Aorta (tissue), 5 donors: ENCODE measurements at places on chromosomes 6 and 20. TPM values are rescaled to one million over a fixed set of nuclear protein-coding genes. Genes with fewer than 3 reads are reported as not detected.

SLC26A8 gene
- not detected for polyA plus RNA-seq

TRIM10 gene
- not detected for polyA plus RNA-seq

IL17A gene
- polyA plus RNA-seq = not detected

- no peak for DNase-seq
Measured at GRCh38 chr20:50252701-50253100, 62.1 kb downstream of the CEBPB start.

GRCh38 chr6:8182902-8183665 lies 80.7 kb upstream of the EEF1E1 start:
- DNase-seq = no peak

GRCh38 chr6:68677058-68677457 lies 42.0 kb downstream of the ADGRB3 start:
- no peak for DNase-seq

GRCh38 chr6:142953373-142954273 lies 8.6 kb upstream of the HIVEP2 start:
- no peak for DNase-seq

DNA sequence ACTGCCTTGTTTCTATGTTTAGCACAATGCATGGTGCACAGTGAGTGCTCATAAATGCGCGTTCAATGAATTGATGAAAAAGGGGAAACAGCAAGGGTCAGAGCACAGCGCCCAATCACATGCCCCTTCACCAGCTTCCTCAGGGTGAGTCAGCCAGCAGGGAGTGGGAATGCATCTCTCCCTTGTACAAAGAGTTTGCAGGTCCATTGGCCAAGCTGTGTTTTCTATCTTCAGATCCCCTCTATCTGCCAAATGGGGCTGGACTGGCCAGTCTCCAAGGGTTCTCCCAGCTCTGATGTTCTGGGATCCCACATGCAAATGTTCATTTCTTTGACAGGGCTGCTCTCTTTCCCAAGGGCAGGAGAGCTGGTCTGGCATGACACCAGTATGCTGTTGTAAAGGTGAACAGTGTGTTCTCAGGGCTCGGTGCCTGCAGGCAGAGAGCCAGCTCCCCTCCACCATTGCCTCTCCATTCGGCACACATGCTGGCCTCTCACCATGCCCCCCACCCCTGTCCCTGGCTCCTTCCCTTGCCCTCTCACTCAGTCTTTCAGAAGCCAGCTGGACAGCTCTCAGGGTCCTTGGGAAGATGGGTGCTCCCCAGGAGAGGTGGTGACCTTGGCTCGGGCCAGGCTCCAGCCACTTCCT lies 25.0 kb downstream of the ANGPT4 start:
- DNase-seq = peak; percentile 62

- DNase-seq = no peak
Measured at GRCh38 chr6:79461205-79461604, 76.0 kb downstream of the LCA5 start.

DNA sequence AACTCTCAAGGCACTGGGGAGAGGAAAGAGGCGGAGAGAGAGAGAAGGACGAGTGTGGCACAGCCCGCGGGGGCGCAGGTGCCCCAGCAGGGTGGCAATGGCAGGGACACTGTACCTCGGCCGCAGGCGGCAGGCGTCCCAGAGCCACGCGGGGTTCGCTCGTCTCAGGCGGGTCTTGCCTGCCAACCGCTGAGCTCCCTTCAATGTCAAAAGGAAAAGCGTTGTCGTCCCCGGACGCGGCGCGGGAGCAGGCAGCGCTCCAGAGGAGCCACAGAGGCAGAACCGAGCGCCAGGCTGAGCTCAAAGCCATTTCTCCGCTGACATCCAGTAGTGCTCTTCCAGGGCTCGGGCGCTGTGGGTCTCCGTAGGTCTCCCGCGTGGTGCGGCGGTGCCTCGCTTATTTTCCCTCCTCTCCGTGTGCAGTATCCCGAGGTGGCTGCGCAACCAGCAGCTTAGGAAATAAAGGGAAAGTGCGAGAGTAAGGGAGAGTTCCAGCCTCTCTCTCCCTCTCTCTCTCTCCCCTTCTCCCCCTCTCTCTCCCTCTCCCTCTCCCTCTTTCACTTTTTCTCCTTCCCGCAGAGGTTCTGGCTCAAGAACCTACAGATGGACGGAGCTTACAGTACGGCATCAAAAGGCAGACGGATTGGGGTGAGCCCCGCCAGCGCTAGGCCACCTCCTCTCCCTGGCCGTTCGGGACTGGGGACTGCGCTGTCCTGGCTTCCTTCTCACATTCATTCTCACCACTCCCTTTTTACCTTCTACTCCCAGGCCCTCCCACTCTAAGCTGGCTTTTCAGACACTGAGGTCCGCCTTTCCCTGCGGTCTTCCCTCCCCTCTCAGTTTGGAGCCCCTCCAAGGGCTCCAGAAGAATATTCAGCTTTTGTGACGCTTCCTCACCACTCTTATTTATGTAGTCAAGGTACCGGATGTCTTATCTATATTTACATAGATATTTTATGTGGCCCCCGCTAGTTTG lies at the start of gene LAMA4:
LAMA4 (minus strand) TSS at position 727 of the 976 bp plus-strand sequence; CDS start at position 310, 417 bp downstream.
- DNase-seq = peak; percentile 56

GRCh38 chr6:80547827-80548226 lies 441.4 kb downstream of the BCKDHB start:
- DNase-seq = no peak

DNA sequence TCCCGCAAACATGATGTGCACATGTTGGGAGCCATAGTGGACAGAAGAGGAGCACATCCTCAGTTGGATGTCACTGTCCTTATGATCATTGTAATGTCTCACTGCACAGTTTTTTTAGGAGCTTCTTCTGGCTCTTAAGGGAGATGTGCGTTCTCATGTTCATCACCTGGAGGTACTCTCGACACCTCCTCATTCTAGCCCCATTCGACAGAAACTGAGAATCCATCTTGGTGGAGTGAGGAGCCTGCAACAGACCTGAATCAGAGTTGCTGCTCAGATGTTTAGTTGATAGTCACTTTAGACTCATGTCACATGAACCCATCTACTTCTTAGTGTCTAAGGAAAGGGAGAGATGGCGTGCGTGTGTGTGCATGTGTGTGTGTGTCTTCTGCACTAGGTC lies 2.3 kb upstream of the BMP6 start:
- DNase-seq = no peak

DNA sequence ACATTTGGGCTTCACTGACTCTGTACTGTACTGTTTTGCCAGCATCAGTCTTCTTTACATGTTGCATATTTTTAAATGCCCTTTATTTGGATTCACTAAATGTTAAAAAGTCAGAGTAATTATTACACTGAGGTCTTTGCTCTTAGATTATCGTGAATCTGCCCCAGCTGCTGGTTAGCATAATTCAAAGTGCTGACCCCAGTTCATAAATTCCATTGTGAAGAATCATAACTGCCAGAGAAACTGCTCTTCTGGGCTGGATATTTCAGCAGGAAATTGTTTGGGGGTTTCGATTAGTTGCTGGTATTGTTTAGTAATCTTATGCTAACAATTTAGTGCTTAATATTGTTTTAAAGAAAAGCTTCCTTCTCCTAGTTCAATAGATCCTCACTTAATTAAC lies 682.1 kb upstream of the MAP3K7 start:
- no peak for DNase-seq
